Activated CD8-positive, alpha-beta memory T cell treated with anti-CD3 and anti-CD28 coated beads, Interleukin-2, amount 50 U/mL, for 48 hours (primary cell): ENCODE measurements at places on chromosomes 7 and 10.

- no peak for DNase-seq
These were observed 1.2 kb downstream of the BRAF start for GRCh38 chr7:140923358-140924006.

- DNase-seq = no peak
These were observed 423.2 kb downstream of the PTPRN2 start for GRCh38 chr7:158164101-158165095.

DNA sequence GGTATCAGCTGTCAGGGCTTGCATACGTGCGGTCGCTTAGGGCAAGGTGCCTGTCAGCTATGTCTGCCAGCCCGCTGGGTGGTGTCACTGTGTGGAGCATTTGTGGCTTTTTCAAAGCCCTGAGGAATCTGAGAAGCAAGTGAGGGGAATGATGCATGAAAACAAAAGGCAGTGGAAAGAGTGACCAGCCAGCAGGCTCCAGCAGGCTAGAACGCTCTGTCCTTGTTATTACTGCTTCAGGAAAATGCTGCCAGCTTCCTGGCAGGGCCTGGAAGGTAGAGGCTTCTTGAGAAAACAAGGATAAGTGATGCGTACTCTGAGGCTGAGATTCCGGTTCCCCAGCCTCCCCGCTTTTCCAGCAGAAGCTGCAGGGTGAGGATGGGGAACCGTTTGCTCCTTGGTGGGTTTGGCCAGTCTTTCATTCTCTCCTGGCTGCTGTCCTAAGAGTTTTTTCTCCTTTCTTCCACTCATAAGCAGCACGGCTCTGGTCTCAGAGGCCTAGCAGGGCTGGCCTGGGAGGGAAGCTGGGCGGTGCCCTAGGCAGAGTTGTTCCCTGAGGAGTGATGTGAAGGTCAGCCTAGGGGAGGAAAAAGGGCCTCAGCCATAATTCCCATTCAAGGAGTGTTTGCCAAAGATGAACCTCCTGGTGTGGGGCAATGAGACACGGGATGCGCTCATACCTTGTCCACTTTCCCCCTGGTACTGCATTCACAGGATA lies 42.8 kb upstream of the MKLN1 start:
- DNase-seq = no peak

GRCh38 chr7:102914585-102914984 lies 1.8 kb downstream of the LRRC17 start:
- DNase-seq = no peak

- no peak for DNase-seq
These were observed 255.7 kb upstream of the MKLN1 start for GRCh38 chr7:131071786-131072504.
